ENCODE measurements at places on chromosomes 13 and 19.

- DNase-seq = no peak
Measured at GRCh38 chr19:52786078-52786463, 520 bp downstream of the ZNF600 start.

DNA sequence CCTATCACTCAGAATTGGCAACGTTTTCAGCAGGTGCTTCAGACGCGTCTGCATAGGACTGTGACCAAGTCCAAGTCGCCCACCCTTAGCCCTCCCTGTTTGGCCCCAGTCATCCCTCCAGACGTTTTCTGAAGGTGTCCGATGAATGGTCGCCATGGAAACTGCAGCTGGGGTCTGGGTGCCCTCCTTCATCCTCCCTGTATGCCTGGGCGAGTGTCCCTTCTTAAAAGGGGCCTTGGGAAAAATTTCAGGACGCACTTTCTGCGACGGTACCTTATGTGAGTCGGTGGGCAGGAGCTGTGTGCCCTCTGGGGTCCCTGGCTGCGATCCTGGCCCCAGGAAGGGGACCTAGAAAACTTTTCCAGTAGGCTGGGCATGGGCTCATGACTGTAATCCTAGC, 25.1 kb downstream of the MAN2B1 start:
- DNase-seq = no peak

GRCh38 chr19:41323023-41323422, 13.1 kb downstream of the CCDC97 start:
- no peak for DNase-seq

DNA sequence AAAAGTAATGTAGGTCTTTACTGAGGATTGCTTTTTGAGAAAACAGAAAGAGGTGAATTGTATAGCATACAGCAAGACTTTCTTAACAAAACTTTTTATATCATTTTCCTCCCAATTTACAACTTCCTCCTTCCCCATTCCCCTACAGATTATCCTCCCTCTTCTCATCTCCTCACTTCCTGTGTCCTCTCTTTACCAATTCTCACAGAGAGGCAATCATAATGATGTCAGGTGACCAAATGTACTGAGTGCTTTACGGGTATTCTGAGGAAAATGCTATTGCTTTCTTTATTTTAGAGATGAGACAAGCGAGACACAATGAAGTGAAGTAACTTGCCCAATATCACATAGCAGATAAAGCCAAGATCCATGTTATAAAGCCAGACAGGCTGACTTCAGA, 1.7 kb upstream of the MTMR6 start:
- DNase-seq = no peak

DNA sequence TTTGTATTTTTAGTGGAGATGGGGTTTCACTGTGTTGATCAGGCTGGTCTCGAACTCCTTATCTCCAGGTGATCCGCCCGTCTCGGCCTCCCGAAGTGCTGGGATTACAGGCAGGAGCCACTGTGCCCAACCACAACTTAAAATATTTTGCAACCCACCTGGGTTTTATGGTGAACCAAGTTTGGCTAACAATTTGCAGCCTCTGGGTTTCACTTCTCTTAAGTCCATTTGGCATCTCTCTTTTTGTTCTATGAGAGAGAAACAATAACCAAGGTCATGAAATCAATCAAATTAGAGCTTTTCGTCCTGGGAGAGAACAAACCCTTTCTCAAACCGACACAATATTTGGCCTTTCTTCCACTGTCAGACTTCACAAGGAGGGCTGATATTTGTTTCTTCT, 5.6 kb upstream of the SMAD9 start:
- no peak for DNase-seq

GRCh38 chr13:21637296-21637695, 33.3 kb upstream of the MICU2 start:
- no peak for DNase-seq

DNA sequence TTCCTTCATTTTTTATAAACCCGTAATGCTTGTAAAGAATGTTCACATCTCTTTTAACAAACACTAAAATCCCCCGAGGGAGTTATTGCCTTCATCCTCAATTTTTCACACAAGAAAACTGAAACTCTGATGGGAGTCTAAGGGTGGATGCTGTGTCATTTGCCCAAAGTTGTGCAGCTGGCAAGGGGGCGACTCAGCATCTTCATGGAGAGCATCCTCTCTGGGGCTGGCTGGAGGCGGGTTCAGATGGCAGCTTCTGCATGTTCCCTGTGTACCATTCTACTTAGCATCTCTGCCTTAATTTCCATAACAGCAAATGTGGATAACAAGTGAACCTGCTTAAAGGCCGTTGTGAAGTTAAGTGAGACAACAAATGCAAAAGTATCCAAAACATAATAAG, 256.4 kb downstream of the IRS2 start:
- DNase-seq = no peak
